ENCODE measurements at places on chromosomes 16 and 17.
A peak's percentile ranks its signal among the peaks of the same experiment; 100 is the strongest.

- DNase-seq: no peak
Measured at GRCh38 chr17:64345689-64346376, 44.8 kb downstream of the PECAM1 start.

DNA sequence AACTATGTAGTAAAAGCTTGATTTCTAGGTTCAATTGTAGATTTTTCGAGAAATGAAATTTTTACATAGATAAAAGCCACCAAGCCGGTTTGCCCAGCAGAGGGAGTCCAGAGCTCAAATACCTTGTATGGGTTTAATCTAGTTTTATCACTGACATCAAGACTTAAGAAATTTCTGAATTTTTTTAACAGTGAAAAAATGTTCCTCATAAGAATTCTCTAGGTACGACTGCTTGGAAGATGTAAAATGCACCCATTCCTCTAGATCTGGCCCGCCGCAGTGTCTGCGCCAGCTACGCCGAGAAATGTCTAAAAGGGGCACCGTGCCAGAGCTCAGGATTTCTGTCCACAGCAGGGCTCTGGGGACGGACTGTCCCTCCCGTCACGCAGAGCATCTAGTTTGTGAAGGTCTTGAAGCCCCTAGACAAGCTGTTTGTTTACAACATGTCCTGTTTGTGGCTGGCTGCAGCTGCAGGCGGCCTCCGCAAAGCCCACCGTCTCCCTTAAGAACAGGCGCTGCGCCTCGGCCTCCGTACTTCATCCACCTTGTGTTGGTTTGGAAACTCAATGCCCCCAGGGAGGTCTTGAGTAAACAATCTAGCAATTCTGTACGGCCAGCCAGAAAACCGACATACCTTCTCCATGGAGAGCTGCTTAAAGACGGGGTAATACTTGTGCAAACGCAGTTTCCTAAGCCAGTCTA, 24.8 kb downstream of the MAP1LC3B start:
- DNase-seq: no peak

GRCh38 chr16:66746048-66746447, 5.4 kb downstream of the DYNC1LI2 start:
- no peak for DNase-seq

- DNase-seq: peak; percentile 2
Measured at GRCh38 chr16:2919511-2920255, 8.0 kb downstream of the FLYWCH1 start.

GRCh38 chr16:72891291-72892227, 156.4 kb downstream of the ZFHX3 start:
- no peak for DNase-seq

DNA sequence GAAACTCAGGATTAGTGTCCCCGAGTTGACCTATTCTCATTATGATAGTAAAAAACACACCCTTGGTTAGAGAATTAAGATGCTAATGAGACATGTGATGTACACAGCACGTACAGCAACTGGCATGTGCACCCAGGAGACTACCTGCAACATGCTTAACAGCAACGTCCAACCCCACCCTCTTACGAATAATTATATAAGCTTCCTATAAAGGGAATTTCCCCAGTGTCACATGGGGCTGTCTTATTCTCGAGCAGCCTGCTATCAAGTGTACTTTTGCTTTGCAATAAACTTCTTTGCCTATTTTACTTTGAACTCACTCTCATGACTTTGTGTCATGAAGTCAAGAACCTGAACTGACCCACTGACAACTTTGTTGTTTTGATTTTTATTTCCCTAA, 62.4 kb upstream of the PMFBP1 start:
- no peak for DNase-seq

GRCh38 chr16:12089492-12090150, 113.1 kb downstream of the SNX29 start:
- DNase-seq: no peak

DNA sequence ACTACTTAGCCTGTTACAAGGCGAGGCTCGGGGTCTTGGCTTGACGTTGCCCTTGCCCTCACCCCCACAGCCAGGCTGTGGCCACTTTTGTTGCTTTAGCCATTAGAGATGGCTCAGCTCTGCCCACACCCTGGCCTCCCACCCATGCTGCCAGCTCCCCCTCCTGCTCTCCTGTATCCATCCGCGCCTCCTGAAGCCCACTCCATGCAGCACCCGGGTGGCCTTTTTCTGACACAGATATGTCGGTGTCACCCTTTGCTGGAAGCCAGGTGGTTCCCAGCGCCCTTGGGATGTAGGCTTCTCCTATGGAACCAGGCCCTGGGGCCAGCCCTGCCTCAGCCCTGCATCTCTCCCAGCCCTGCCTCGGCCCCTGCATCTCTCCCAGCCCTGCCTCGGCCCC, 9.7 kb downstream of the TSC2 start:
- no peak for DNase-seq

DNA sequence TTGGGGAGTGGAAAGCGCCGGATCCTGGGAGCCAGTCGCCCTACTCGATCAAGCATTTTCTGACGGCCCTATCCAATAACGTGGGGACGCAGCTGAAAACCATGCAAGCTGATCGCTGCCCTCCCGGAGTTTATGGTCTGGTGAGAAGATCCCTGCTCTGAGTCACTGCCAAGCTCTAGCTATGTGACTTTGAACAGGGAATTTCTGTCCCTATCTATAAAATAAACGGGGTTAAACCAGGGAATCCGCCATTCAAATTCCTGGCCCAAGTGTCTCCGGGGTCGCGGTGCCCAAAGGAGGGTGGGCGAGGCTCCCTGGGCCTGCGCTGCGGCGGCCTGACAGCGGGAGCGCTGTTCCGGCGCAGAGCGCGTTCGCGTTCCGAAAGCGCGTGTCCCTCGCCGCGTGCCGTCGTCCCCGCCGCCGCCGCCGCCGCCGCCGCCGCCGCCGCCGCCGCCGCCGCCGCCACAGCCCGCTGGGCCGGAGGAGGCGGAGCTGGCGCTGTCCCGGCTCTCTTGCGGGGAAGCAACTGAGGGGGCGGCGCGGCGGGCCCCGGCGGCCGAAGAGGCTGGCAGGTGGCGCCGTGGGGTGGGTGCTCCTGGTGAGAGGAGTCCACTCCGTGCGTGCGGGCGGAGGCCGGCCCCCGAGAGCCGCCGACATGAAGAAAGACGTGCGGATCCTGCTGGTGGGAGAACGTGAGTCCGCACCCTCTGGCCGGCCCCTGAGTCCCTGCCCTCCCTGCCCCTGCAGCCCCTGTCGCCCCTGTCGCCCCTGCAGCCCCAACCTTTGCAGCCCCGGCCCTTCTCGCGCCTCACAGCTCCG, at the start of gene RHOT1:
Gene RHOT1 (plus strand): TSS at position 465 of the 819 bp plus-strand sequence. CDS start 191 bp downstream, at position 656.
- DNase-seq: peak; percentile 83

DNA sequence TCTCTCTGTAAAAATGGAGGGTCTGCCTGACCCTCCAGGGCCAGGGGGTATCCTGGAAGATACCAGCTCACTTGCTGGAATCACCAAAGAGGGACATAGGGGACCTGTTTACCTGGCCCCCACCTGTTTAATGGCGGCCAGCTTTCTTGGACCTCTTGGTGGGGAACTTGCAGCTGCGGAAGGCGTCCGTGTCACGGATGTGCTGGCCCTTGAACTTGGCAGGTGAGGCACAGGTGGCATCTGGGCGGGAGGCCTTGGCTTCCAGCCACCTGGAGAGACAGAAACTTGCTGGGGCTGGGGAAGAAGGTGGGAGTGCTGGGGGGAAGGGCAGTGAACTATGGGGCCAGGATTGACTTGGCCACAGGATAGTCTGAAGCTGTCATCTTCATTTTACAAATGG, 3.5 kb downstream of the CHAD start:
- no peak for DNase-seq

- no peak for DNase-seq
Measured at GRCh38 chr17:41617136-41617535, 4.6 kb upstream of the KRT16 start.

GRCh38 chr16:63744077-63744874, 1377.6 kb downstream of the CDH11 start:
- no peak for DNase-seq

DNA sequence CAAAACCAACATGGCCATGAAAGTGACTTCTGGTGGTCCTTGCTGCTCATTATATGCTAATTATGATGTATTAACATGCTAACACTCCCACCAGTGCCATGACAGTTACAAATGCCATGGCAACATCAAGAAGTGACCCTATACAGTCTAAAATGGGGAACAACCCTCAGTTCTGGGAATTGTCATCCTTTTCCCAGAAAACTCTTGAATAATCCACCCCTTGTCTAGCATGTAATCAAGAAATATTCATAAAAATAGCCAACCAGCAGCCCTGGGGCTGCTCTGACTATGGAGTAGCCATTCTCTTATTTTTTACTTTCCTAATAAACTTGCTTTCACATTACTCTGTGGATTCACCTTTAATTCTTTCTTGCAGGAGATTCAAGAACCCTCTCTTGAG, 35.9 kb downstream of the DNAJA2 start:
- DNase-seq: no peak

DNA sequence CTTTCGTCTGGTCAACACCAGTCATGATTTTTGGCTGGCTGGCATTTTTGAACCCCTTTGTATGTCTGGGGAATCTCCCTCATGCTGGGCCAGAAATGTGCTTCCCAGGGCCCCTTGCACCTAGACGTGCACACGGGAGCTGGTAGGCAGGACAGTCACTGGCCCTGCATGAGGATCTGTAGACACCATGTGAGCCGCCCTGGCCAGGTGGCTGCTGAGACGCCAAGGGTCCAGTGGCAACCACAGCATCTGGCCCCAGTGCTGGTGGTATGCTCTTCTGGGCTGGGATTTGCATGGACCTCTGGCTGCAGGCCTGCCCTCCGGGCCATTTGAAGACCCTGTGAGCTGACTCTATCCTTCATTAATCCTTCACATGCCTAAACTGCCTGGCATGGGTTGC, 67.5 kb downstream of the NT5M start:
- DNase-seq: no peak

Measured in caudate nucleus (tissue), 63 donors.